Activated CD8-positive, alpha-beta memory T cell treated with anti-CD3 and anti-CD28 coated beads, Interleukin-2, amount 50 U/mL, for 4 hours (primary cell): ENCODE measurements at places on chromosomes 3 and 15.

GRCh38 chr15:77119446-77119845 is 48.5 kb upstream of the TSPAN3 start:
- no peak for DNase-seq

- DNase-seq: no peak
These were observed 114.2 kb downstream of the ULK4 start for GRCh38 chr3:41847679-41848078.

- no peak for DNase-seq
These were observed 55.7 kb downstream of the IQSEC1 start for GRCh38 chr3:13017361-13018042.

- DNase-seq: peak; percentile 14
These were observed 569 bp downstream of the TMEM266 start for GRCh38 chr15:76060118-76060989.

- no peak for DNase-seq
These were observed 37.5 kb downstream of the CTDSPL start for GRCh38 chr3:37899101-37899707.

DNA sequence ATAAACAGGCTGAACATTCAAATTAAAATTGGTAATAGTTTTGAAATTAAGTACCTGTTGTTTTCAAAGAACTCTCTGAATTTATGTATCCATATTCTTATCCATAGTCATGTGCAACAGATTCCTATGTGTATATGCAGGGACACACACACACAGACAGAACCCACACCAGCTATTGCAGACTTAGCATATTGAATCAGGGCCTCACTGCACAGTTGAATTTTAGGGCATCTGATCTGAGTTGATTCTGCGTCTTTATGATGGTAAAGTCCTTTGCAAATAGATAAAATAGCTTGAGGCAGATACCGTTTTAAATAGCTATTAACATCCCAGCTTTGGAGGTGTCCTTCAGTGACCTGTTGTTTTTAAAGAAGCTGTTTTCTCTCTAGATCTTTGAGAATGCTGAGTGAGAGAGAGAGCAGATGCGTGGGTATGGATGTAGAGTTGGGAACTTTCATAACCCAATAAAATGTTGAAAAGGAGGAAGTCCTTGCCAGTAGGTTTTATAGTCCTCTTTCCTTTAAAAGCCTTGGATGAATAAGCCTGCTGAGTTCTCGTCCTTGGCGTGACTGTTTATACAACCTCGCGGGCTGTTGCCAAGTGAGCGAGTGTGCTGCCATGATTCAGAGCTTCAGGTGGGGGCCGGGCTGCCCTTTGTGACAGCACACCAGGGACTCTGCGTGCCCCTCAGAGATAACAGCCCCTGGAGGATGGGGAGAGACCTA is 18.3 kb downstream of the MYZAP start:
- DNase-seq: no peak

DNA sequence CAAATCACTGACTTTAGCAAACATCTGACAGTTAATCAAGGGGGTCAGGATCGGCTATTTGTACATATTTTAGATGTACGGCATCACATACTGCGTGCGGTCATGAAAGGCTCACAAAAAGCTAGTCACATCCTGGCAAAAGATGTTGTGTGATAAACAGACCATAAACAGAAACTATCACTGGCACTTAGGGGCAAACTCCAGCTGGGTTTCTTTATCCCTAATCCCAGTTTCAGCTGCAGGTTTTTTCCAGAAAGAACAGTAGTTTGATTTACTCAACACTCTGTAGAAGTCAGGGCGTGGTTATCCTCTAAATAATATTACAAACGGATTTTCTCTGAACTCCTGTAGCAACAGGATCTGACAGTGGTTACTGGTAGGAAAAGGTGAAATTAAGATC is 112.4 kb upstream of the BHLHE40 start:
- no peak for DNase-seq

GRCh38 chr3:159978918-159979703 is 9.5 kb upstream of the IL12A start:
- no peak for DNase-seq

DNA sequence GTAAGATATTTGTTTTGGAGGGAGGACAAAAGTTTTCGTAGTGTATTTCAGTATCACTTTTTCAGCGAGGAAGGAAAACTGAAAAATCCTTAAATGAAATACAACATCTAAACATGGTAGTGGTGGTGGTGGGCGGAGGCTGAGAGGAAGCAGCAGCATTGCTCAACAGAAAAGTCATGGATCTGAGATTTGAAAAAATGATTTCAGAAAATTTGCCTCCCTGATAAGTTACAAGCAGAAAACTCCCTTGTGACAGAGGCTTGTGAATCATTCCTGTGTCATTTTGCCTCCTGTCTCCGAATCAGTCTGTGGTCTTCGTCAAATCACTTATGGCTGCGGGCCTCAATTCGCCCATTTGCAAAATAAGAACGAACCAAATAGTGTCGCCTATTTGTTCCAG is 965 bp upstream of the CRBN start:
- no peak for DNase-seq

- no peak for DNase-seq
These were observed 1.6 kb downstream of the BDH1 start for GRCh38 chr3:197554196-197554561.

DNA sequence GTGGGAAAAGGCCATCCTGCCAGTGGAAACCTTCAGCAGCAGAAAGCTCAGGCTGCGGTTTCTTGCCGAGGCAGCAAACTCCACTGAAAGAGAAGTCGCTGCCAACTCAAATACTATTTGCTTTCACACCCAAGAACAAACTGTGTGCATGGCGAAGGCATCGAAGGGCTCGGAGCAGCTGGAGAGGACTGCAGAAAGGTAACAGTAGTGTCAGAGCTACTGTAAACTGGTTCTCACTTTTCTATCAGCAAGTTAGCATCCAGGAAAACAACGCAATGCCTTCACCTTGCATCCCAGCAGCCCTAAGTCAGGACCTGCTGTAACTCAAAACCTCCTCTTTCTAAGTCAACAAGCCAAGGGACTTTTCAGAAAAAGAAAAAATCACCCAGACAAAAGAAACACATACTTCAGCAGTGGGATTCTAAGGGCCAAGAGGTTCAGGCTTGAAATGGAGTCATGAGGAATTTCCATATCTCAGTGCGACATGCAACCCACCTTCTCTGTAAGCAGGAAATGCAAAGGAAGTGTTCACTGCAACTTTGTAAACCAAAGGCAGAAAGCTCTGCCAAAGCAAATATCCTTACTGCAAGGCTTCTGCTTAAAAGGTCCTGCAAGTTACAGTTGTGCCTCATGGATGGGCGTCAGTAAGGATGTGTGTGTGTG is 193.5 kb downstream of the FOXP1 start:
- DNase-seq: no peak

DNA sequence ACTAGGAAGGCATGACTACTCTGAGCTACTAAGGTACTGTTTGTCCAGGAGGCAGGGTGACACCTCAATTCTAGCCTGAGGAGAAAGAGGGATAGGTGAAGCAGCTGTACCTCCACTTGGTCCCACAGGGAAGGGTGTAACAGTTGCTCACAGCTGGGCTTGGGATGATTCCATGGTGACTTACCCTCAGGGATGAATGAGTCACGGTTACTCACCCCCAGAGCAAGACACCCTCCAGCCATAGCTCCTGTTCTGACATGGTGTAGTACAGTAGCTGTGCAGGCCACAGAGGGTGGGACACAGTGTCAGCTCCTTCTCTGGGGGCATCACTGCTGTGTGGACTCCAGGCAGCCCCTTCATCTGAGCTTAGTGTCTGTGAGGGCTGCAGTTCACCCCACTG is 868.6 kb upstream of the SEMA6D start:
- no peak for DNase-seq

GRCh38 chr3:40924559-40925141 is 274.7 kb upstream of the CTNNB1 start:
- no peak for DNase-seq

GRCh38 chr3:126683069-126683468 is 21.0 kb upstream of the CHCHD6 start:
- no peak for DNase-seq

DNA sequence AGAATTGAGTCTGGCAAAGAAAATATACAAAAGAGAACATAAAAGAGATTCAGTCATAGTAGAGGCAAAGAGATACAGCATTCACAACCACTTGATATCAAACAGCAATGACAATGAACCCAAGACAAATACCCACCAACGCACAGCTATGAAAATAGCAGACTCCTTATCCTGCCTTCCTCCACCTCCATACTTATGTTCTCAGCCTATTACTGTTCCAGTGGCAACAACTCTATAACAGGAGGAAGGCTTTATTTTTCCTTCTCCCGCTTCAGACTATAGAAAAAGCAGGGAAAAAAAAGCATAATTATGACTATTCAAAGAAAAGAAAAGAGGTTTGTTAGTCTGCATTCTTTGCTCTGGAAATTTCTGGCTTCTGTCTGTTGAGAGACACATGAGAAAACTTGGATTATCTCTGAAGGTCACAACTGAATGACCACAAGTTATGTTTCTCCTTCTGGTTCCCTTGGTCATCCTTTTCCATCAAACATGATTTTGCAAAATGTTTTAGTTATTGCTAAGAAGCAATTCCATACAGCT is 81.2 kb upstream of the PLXND1 start:
- DNase-seq: no peak

DNA sequence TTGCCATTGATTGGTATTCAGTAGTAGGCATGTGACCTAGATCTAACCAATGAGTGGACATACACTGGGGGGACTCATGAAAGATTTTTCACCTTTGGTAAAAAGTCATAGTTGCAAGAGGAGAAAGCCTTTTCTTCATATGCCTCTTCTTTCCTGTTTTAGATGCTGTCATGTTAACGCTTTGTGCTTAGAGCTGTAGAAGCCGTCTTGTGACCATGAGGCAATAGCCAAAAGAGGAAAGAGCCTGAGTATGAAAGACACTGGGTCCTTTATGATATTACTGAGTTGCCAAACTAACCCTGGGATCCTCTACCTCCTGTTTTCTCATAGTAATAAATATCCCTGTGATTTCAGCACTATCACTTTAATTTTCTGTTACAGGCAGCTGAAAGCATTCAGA is 396.0 kb downstream of the FHIT start:
- DNase-seq: no peak

DNA sequence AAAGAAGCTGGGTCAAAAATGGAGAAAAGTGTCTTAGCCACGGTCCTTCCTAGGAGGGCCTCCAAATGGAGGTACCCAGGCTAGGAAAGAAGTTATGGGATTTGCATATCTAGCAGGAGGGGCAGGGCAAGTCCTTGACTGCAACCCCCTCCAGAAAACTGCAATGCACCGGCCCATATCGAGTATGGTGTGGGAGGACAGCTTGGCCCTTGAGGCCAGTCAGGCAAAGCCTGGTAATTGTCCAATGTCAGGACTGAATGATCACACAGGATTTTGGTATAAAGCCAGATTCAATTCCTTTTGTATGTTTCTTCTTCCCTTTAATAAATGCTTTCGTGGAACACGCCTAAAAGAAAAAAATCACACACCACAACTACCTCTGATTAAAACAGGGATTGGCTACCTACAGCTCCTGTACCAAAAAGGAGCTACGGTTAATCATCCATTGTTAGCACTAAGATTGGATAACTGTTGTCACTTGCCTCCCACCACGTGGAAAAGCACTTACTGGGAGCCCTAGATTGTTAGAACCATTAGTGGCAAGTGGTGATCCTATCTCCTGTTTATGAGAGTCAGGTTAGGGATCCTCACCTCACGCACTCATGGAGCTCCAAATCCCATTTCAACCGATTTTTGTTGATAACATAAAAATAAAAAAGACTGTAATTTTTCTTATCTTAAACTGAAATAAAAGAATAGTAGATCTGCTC is 1.2 kb downstream of the ZNF770 start:
- DNase-seq: no peak
